Kidney glomerular epithelial cell (primary cell): ENCODE measurements at places on chromosomes 6 and 20.
A peak's percentile ranks its signal among the peaks of the same experiment; 100 is the strongest.

- no peak for DNase-seq
These were observed 120.5 kb downstream of the HIVEP1 start for GRCh38 chr6:12132351-12133222.

DNA sequence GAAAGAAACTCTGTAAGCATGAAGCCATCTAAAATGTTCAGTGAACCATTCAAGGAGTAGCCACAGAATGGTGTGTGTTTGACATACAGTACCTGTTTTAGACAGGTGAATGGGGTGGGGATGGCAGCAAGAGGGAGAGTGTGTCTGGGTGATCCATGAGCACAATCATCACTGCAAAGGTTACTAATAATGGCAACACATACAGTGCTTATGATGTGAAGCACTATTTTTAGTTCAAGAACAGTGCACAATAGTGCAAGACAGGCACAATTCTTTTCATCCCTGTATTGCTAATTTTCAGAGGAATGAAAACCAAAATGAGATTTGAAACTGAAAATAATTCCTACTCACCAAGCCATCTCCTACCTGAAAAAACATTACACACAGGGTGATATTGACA lies 14.1 kb downstream of the BEND3 start:
- no peak for DNase-seq

DNA sequence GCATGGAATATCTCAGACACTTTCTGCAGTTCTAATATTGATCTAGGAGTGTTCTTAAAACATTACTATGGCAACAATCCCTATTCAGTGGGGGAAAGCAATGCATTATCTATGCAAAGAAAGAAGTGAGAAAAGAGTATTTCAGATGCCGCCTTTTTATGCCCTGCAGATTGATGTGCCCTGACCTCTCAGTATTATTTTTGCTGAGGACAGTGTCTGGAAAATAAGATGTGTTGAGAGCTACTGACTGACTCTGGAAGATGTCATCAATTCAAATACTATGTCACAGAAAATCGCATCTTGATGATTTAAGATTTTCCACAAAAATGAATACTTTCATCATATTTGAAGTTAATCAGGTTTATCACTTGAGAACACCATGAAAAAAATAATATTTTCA lies 22.9 kb upstream of the SPACA1 start:
- no peak for DNase-seq

DNA sequence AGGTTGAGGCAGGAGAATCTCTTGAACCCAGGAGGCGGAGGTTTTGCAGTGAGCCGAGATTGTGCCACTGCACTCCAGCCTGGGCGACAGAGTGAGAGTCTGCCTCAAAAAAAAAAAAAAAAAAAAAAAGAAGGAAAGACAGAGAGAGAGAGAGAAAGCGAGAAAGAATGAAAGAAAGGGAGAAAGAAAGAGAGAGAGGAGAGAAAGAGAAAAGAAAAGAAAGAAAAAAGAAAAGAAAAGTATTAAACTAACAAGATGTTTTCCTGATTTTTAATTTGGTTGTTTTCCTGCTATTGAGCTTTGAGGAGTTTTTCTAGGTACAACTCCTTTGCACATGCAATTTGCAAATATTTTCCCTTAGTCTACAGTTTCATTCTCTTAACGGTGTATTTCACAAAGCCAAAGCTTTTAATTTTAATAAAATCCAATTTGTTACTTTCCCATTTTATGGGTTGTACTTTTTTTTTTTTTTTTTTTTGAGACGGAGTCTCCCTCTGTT lies 10.8 kb upstream of the TRERF1 start:
- DNase-seq = no peak

- DNase-seq = no peak
These were observed 3.4 kb downstream of the OGFRL1 start for GRCh38 chr6:71292001-71292400.

GRCh38 chr6:106844930-106845329 lies 129.6 kb downstream of the CD24 start:
- no peak for DNase-seq

DNA sequence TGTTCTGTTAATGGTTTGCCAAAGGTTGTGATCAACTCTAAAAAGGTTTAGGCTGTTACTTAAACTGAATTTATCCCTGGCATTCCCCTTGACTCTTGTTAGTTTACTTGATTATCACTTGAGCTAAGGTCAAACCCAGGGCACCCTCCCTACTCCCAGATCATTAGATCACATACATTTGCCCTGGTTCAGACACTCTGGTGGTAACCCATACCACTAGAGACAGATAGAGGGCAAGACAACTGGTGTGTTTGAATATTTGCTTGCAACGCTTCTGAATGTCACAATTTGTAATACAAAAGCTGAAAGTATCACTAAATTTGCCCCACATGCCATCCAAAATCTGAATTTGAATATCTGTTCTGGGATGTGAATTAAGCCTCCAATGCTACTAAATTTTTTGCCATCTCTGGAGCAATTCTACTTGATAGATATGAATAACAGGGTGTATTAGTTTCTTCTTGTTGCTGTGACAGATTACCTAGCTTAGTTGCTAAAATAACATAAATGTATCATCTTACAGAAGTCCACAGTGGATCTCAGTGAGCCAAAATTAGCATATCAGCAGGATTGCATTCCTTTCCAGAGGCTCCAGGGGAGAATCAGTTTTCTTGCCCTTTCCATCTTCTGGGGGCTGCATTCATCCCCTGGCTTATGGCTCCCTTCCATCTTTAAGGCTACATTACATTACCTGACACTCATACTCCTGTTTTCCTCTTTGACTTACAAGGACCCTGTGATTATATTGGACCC lies 45.4 kb downstream of the FIG4 start:
- no peak for DNase-seq

- peak; percentile 14 for DNase-seq
These were observed 2.8 kb upstream of the CYP24A1 start for GRCh38 chr20:54176610-54177009.

- DNase-seq = no peak
These were observed 88.0 kb downstream of the SCML4 start for GRCh38 chr6:107735906-107736635.

GRCh38 chr20:1310071-1310470 lies 18.9 kb downstream of the SDCBP2 start:
- no peak for DNase-seq

- no peak for DNase-seq
These were observed 10.8 kb downstream of the SLC4A11 start for GRCh38 chr20:3227936-3228749.

GRCh38 chr6:12119085-12119588 lies 107.0 kb downstream of the HIVEP1 start:
- DNase-seq = peak; percentile 90
